Uterus (tissue), 4 donors: ENCODE measurements at places on chromosomes 6 and 20. TPM values are rescaled to one million over a fixed set of nuclear protein-coding genes. Genes with fewer than 3 reads are reported as not detected.

- no peaks in the 10 kb centered on the region for H3K4me1 ChIP-seq
- H3K36me3 ChIP-seq: no peaks in the 10 kb centered on the region
- DNase-seq: no peak
- no peak overlapping the region for H3K27ac ChIP-seq
Observed at GRCh38 chr20:51622004-51622874, 79.7 kb upstream of the NFATC2 start.

DNA sequence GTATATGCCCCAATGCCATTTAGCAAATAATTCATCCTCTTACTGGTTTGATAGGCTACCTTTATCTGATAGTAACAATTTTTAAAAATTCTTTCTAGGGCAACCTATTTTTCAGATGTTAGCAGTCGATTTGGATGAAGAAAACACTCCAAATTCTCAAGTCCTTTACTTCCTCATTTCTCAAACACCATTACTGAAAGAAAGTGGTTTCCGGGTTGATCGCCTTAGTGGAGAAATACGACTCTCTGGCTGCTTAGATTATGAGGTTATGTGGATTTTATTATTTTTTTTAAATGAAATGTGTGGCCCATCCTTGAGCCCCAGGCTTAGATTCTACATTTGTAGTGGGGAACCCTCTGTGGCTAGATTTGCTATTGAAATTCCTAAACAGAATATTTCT, 26.3 kb downstream of the CDH26 start:
- DNase-seq: no peak
- H3K27me3 ChIP-seq: no peaks in the 10 kb centered on the region
- H3K4me1 ChIP-seq: no peaks in the 10 kb centered on the region
- H3K27ac ChIP-seq: no peak overlapping the region
- no peaks in the 10 kb centered on the region for H3K36me3 ChIP-seq

DNA sequence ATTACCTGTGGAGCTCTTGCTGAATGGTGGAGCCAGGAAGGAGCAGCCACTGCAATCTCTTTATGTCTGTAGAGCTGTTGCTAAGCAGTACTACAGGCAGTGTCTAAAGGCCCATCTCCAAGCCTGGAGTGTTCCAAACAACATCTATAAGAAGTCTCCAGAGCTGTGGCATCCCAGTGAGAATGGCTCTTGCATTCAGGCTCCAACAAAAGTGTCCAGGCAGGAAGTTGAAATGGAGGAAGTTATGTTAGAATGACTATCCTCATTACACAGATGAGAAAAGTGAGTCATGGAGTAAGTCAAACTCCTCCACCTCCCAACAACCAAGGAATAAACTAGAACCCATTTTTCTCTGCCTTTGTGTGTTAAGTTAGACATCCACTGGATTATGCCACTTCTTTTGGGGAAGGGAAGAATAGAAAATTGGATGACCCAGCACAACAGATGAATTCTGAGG, 288.5 kb upstream of the STXBP5 start:
- H3K36me3 ChIP-seq: no peaks in the 10 kb centered on the region
- no peak overlapping the region for H3K27ac ChIP-seq
- H3K27me3 ChIP-seq: no peaks in the 10 kb centered on the region
- H3K4me3 ChIP-seq: no peak overlapping the region

DNA sequence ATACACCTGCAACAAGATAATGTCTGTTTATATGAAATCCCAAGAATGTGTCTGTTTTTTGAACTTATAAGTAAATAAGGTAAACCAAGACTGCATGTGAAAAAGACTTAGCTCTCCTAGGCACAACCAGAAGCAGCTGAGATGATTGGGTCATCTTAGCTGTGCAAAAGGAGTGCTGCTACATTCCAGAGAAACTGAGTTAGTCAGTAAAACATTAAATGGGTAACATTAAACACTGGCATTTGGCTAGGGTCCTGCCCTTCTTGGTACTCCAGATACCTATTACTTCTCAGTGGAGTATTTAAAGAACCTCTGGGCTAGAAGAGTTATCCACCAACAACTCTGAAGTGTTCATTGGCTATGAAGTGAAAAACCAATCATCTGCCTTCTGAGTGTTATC, 47.8 kb downstream of the ILRUN start:
- no peak overlapping the region for H3K4me3 ChIP-seq
- no peak overlapping the region for H3K27ac ChIP-seq
- H3K4me1 ChIP-seq: no peaks in the 10 kb centered on the region
- no peak for DNase-seq

DNA sequence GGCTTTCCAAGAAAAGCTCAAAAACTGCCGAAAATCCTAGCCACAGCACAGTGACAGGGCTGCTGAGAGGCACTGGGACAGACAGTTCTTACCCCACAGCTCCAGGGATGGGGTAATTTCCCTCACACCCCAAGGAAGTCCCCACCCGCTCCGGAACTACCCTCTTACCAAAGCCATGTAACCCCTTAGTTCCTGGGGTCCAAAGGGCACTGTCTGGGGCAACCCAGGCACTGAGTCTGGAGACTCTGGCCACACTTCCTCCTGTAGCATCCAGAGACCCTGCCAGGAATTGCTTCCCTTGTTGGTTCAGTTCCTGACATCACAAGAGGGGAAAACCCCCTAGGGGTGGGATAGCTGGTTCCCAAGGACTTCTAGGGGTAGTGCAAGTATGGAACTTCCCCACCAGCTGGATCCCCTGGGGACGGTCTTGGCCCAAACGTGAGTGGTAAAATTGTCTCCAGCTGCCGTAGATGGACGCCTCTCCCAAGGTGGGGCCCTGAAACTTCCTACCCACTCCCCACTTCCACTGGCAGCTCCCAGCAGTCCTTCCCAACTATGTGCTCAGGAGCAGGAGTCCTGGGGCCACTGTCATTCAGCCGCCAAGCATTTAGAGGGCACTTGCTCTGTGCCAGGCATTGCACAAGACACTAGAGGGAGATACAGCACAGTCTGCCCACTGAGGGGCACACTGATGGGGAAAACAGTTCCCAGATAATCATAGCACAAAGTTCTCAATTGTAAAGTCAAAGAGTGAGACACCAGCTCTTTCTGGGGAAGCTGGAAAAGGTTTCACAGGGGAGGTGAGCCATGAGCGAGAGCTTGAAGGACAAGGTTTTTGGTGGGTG, 17.2 kb upstream of the HCK start:
- no peak overlapping the region for H3K27ac ChIP-seq
- H3K36me3 ChIP-seq: no peaks in the 10 kb centered on the region
- no peaks in the 10 kb centered on the region for H3K4me1 ChIP-seq
- no peak overlapping the region for H3K4me3 ChIP-seq
- no peak for DNase-seq

GRCh38 chr6:144820270-144820669, 535.1 kb downstream of the UTRN start:
- H3K36me3 ChIP-seq: no peaks in the 10 kb centered on the region
- no peaks in the 10 kb centered on the region for H3K27me3 ChIP-seq
- DNase-seq: no peak
- no peaks in the 10 kb centered on the region for H3K4me1 ChIP-seq
- H3K27ac ChIP-seq: no peak overlapping the region
- no peak overlapping the region for H3K4me3 ChIP-seq

- H3K27me3 ChIP-seq: no peaks in the 10 kb centered on the region
- H3K4me1 ChIP-seq: no peaks in the 10 kb centered on the region
- H3K36me3 ChIP-seq: no peaks in the 10 kb centered on the region
Observed at GRCh38 chr6:134111062-134111677, 58.7 kb upstream of the SLC2A12 start.

The SOX4 gene
- 27.2 TPM for total RNA-seq
